T-helper 2 cell (primary cell): ENCODE measurements at places on chromosomes 5 and 9.

- DNase-seq = no peak
These were observed 75.0 kb downstream of the TNC start for GRCh38 chr9:115042781-115043509.

GRCh38 chr5:113965225-113965624 is 396.6 kb upstream of the KCNN2 start:
- DNase-seq = no peak

DNA sequence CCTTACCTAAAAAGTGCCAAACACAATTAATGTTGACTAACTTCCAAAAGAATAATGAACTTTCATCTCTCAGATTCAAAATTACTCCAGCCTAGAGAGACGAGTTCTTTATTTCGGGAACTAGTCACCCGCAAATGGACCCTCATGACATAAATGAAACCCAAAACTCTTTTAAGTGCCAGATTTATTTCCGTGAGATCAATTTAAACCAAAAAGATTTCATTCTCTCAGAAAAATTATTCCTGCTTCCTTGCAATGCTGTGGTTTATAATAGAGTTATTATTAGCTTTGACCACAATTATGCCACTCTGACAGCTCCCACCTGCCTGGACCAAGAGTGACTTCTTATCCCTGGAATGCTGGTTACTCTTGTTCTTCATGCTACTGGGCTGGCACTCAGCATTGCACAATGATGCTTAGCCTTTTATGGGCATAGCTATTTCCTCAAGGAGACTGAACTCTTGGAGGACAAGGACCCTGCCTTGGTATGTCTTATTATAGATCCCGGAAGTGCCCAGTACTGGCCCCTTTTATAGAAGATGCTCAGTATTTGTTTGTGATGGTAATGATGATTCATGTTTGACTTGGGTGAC is 183.5 kb downstream of the SNX18 start:
- no peak for DNase-seq

GRCh38 chr5:171806976-171807747 is 21.5 kb downstream of the SMIM23 start:
- DNase-seq = no peak

GRCh38 chr9:133513214-133514100 is 11.3 kb downstream of the MYMK start:
- DNase-seq = no peak

DNA sequence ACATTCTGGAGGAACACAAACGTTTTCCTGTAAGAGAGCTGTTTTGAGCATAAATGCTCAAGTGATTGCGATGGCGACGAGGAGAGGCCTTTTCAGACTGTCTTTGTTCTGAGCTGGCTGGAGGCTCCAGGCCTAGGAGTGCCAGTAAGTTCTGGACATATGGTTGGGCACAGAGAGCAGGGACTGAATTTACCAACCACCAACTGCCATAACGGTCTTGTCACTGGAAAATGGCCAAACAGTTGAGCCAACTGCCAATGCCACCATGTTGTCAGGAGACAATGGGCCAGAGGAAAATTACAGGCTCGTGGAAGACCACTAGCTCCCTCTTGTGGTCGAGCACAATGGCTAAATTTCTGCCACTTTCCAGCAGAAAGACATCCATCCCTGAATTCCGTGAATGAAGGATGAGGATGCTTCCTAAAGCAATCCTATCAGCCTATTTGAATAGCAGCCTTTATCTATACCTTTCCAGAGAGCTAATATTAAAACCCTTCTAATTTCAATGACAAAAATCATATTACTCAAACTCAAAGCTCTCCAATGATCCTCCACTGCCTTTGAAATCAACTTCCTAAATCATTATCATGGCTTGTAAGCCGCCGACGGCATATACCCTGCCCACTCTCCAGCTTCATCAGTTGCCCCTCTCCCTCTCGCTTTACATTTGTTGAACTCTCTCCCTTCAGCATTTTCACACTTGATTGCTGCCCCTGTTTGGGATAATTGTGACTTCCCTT is 66.9 kb upstream of the GLIS3 start:
- no peak for DNase-seq

- DNase-seq = no peak
These were observed 17.5 kb downstream of the CXCL14 start for GRCh38 chr5:135561266-135561665.

- no peak for DNase-seq
These were observed 584.0 kb downstream of the ACTL7B start for GRCh38 chr9:108271646-108272348.

DNA sequence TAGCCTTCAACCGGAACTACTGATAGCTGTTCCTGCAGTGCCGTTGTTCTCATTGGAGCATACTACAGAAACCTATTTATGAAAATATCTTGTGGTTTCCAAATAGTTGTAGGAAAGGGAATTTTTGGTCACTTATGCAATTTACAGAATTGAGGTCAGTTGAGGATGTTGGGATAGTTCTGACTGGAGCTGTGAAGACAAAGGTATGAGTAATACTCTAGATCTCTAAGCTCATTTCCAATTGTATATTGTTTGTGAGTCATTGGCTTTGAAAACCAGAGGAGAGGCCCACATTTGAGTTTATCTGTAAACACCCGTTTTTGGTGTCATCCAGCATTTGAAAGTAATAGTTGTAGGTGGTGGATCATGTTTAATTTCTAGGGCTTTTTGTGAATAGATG is 561.3 kb upstream of the WWC1 start:
- no peak for DNase-seq

DNA sequence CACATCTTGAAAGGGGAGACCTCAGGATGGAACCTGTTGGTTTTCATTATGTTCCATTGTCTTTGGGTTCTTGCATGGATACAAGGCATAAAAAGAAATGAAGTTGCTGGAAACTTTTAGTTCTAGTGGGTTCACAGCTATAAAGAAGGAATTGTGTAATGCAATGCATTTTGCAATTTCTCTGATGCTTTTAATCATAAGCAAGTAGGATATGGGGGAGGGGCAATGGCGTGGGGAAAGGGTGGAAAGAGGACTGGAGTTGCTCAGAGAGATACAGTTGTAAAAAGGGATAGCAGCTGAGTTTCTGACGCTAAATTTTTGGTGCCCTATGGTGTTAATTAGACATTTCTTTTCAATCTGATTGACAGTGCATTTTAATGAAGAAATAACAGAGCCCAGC is 88.6 kb upstream of the FANCC start:
- no peak for DNase-seq

DNA sequence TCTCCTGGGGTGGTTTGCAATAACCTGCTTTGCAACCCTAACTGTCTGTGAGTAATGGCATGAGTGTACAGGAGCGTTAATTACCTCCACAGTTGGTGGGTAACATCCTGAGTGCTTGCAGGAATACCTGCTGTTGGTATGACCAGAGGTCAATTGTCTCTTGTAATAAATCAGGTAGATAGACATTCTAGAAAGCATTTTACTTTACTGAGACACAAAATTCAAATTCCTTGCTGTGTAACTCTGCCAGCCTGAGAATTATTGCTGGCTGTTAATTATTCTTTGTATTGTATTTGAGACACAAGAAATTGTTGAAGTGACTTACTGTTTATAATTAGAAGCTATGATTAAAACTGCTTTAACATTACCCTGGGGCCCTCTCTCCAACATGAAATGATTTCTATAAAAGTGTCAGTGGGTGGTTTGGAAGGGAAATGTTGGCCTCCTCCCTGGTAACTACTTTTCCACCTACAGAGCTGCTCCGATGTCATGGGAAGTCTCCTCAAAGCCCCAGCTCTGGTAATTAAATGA is 150.8 kb upstream of the ADCY2 start:
- no peak for DNase-seq

DNA sequence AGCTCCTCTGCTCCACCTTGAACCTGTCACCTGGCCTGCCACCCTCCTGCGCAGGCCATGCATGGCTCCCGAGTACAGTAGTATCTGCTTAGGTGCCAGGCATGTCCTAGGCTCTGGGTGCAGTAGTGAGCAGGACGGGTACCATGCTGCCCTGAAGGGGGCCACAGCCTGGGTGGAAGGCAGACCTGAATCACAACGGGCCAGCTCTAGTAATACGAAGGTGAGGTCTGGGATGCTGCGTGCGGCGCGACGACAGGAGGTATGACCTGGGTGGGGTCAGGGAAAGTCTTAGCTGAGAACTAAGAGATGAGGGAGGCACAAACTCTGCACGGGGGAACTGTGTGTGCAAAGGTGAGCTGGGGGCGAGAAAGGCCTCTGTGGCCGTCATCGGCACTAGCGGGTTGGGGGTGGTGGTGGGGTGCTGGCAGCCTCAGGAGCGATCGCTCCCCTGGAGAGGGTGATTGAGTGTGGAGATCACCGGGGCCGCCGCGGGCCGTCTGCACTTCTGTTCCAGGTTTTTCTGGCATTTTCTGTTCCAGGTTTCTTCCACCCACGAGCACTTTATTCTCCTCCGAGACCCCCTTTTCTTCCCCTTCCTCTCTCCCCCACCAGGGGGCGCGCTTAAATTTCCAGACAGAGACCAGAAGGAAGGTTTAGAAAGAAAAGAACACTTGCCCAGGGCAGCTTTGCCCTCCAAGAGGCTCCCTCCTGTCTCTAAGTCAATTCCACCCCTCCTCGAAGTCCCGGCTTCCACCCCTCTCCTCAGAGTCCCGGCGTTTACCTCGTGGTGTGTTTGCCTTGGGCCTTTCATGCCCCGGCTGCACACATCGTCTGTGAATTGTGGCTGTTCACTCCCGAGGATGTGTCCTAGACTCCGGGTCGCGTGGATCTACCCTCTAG is 15.1 kb downstream of the PDLIM4 start:
- DNase-seq = peak; percentile 58

- DNase-seq = no peak
These were observed 145.5 kb upstream of the PCA3 start for GRCh38 chr9:76618762-76619161.

DNA sequence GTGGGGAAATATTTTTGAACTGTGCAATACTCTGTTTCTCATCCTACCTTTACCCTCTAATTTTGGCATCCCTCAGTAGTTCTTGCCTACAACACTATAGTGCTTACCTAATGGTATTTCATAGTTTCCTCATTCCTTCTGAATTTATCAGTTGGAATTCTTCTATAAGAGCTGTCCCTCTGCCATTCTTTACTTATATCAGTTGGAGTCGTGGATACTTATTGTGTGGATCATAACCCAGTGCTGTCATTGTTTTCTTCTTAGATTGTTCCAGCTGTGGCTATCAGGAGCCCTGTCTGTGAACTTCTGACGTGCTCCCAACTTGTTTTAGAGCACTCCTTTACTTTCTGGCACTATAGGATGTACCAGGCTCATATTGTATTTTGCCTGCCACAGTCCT is 146.1 kb upstream of the OTULINL start:
- no peak for DNase-seq

DNA sequence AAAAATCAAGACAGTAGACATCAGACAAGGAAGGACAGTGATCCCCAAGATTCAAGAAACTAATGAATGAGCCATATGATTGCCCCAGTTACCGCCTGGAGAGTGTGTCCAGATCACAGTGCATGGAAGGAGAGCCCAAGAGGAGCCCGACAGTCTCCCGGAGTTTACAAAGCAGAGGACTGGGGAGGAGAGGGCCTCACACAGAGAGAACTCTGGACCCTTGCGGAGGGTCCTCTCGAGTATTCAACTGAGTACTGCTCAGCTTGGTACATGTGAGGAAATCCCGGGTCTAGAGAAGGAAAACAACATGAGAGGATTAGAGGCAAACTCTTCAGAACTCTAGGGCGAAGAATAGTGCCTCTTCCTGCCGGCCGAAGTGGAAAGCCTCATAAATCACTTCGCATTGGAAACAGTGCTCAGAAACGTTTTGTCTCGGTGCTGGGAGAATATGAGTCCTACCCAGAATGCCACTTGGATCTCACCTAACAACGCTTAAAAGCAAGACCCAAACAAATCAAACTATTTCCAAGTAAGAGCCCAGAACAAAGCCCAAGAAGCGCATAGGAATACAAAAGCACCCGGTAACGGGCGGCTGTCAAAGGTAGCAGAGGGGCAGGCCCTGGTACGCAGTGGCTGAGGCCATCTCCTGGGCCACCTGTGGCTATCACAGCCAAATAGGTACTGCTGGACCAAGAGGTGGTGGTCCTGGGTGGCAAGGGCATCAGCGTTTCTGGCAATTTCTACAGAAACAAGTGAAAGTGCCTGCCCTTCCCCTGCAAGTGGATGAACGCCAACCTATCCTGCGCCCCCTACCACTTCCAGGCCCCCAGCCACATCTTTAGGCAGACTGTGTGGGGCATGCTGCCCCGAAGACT is 36.0 kb downstream of the FAM78A start:
- DNase-seq = no peak

DNA sequence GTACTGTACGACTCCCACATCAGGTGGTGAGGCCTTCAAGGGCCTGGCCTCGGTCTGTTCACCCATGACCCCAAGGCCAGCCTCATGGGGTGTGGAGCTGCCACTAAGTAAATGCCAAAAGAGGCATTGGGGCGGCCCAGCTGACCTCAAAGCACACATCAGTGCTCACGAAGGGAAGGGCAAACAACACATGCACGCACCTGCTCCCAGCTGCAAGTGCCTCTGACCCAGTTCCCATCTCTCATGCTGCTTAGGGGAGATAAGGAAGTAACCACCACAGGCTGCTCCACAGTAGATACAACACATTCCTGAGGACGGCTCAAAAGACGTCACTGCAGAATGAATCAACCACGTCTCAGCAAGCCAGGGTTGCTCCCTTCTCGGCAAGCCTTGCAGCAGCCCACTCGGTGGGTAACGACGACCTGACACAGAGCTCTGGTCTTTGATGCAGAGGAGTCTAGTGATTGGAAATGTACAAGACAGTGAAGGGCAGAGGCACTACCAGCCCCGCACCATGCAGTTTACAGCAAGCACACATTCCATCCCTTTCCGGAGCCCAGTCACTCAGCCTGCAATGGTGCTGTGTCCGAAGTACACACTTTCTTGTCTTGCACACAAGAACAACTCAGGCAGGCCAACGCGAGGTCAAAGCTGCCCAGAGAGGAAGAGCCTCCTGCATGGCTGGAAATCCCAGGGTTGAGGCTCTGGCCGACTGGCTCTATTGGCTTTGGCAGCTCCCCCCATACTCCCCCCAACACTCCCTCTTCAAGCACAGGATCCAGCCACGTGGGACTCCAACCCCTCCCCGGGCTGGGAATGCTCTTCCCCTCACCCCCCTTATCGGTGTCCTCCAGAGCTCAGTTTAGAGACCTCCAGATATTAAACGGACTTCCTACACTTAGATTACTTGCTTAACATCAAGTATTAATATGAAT is 31.8 kb downstream of the FABP6 start:
- no peak for DNase-seq

DNA sequence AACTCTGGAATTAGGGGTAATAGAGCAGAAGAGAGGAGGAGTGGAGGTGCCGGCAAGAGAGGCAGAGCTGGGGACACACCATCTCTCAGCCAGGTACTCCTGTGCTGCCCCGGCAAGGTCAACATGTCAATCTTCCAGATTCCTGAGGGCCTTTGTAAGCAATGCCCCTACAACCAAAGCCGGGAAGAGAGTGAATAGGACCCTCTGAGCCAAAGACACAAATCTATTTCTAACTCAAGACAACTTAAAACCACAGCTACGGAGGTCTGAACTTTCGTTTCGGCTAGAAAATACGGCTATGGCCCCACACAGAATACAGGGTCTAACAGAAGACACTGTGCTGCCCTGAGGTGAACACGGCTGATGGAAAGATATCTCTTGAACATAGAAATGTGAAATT is 66.6 kb downstream of the SERINC5 start:
- DNase-seq = no peak
